ENCODE measurements at places on chromosomes 2 and 18.

- peak; percentile 58 for DNase-seq
Observed at GRCh38 chr18:25141886-25142285, 210.1 kb downstream of the ZNF521 start.

- no peak for DNase-seq
Observed at GRCh38 chr2:197010200-197011020, 83.9 kb upstream of the PGAP1 start.

DNA sequence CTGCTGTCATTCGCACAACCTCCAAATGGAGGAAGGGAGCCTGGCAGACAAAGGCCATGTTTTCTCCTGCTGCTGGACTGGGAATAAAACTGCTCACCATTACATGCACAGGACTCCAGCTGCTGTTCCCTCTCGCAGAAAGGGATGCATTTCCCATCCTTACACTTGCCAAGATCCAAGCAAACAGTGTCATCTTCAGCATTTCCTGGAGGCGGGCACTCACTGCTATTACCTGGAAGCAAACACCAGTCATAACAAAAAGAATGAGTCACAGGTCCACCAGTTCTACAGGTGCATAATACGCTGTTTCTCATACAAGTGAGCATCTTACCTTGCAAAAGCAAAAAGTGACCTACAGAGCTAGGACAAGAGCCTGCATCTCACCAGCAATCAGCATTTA is 22.7 kb downstream of the IAH1 start:
- DNase-seq: no peak

DNA sequence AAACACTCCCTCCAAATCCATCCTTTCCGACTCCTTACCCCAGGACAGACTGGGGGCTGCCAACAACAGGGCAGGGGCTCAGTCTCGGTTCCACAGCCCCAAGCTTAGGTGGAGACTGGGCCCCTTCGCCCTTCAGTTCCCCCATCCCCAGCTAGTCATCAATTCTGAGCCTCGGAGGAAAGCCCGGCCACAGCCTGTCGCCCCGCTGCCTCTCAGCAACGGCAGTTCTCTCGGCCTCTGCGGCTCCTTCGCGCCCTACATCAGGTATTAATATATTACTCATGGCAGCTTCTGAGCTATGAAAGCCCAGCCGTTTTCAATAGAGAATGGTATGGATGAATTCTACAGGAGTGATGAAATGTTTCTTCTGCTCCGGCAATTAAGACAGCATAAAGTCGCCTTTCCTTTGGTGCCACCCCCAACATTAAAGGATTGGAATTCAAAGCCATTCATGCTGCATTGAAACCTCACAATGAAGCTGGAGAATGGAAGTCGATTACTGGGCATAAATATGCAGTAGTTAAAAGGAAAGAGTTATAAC is 2.8 kb downstream of the HDAC4 start:
- DNase-seq: no peak

DNA sequence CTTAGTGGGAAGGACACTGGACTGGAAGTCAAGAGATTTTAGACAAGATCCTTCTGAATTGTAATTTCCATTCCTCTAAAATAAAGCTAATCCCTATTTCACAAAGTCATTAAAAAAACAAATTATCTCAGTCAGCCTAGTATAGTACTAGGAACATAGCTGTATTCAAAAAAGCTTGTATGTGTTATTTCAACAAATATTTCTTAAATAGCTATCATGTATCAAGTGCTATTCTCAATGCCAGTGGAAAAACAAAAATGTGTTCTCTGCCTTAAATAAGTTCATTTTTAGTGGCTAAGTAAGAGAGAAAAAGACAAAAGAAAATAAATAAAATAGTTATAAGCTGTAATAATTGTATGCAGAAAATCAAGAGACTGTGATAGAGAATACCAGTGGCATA is 541.8 kb upstream of the CDH2 start:
- no peak for DNase-seq

GRCh38 chr2:26805241-26805676 is 19.4 kb downstream of the CENPA start:
- no peak for DNase-seq

DNA sequence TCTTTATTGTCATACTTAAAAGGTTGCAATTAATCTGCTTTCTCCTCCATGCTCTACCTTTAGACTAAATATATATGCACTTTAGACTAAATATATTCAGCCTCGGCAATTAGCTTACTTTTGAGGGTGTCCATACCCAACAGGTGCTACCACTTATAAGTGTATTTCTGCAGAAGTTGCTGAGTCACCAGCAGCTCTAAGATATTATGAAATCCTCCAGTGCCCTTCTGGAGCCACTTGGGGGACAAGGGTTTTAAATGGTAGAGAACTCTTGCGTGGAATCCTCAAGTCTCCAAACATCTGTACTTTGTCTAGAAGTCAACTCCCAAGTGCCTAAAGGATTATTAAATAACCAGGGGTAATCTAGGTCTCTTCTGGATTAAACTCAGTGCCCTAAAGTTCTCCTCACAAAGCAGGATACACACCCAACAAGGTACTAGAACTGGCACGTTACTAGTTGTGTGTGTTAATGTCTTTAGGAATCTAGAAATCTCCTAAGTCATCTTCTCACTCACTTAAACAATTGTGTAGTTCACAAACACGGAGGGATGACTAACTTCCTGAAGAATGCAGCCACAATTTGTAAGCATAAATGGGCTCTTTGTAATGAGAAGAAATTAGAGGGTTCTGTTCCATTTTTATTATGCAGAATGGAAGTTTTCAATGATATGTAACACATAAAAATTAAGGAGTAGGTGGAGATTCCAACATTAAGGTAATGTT is 159.7 kb downstream of the CD226 start:
- DNase-seq: no peak

DNA sequence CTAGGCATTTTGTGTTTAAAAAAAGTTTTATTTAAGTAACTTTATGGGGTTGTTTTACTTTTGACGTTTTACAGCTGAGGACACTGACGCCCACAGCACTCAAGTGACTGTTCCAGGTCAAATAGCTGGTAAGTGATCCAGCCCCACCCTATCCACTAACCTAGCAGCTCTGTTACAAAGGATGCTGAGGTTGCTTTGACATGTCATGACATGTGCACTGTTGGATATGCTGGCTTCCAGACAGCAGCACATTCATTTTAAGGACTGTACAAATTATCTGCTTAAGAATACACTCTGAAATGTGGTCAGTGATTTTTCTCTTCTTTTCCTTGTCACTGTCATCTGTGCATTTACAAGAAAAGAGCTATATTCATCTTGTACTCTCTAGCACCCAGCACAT is 417.5 kb downstream of the ZEB2 start:
- no peak for DNase-seq

DNA sequence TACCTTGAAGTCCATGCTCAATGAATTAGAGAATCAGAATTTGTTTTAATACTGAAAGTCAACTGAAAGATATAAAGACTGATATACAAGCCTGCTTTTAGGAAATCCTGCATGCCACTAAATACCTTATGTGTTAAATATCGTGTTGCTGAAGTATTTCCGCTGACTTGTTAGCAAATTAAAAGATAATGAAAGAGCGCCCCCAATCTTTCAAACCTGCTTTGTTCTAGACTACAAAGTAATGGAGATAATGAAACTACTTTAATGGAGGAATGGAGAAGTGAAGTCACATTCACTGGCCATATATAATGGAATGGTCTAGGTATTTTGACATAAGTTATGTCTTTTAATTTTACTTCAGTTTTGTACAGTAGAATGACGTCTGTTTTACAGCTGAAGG is 95.7 kb downstream of the ASXL3 start:
- no peak for DNase-seq

DNA sequence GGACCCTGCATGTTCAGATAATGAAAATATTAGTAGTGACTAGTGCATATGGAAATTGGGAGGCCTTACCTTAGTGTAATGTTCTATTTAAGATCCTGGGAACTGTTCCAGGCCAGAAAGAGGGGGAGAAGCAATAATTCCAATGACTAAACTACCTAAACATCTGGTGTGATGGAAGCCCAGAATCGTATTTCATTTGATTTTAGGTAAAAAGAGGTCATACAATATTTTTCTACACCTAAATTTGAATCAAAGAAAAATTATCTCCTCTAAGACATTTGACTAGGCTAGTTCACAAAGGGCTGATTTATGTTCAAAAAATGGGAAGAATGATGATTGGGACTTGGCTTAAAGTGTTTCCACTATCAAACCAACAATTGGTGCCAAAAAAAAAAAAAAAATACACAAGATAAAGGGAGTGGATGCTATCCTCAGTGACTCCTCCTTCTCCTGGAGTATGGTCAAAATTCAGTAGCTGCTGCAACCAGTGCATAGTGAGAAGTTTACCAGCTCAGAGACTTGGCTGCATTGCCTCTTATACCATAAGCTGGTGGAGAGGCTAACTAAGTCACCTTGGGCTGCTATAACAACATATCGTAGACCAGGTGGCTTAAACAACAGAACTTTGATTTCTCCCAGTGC is 1038.3 kb upstream of the ACVR2A start:
- DNase-seq: no peak

GRCh38 chr2:124025891-124026434 is 876 bp downstream of the CNTNAP5 start:
- peak; percentile 49 for DNase-seq

All from dorsolateral prefrontal cortex (tissue), 122 donors.